Activated CD8-positive, alpha-beta memory T cell treated with anti-CD3 and anti-CD28 coated beads for 1 hour (primary cell): ENCODE measurements at places on chromosomes 1 and 21.

DNA sequence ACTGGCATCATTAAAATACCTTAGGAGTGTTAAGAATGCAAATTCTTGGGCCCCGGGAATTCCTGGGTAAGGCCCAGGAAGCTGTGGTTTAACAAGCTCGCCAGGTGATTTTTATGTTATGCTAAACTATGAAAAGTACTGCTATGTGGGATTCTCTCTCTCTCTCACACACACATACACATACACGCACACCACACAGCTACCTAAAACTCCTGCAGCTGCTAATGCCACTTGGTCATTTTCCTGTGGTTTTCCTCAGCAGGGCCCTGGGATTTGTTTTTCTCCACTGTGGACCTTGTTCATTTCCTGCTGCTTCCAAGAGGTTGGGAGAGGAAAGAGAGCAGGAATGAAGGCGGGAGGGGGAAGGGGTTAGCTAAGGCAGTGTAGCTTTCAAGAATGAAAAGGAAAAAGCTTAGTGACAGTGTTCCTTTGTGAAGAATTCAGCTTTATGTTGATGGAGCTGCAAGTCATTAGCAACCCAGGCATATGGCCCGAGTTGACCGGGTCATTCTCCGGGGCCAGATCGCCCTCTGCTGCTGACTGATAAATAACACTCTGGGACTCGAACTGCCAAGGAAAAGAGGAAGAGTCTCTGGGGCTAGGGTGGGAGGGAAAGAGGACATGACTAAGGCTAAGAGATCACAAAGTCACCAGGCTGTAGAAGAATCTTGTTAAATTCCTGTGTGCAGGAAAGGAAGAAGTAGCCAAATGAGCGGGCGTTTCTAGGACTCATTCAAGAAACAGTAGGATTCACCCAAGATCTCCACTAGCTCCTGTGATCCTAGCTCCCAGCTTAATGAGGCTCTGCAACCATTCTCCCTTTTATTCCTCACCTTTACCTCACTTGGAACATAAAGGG, 30.5 kb upstream of the LRIG2 start:
- no peak for DNase-seq

DNA sequence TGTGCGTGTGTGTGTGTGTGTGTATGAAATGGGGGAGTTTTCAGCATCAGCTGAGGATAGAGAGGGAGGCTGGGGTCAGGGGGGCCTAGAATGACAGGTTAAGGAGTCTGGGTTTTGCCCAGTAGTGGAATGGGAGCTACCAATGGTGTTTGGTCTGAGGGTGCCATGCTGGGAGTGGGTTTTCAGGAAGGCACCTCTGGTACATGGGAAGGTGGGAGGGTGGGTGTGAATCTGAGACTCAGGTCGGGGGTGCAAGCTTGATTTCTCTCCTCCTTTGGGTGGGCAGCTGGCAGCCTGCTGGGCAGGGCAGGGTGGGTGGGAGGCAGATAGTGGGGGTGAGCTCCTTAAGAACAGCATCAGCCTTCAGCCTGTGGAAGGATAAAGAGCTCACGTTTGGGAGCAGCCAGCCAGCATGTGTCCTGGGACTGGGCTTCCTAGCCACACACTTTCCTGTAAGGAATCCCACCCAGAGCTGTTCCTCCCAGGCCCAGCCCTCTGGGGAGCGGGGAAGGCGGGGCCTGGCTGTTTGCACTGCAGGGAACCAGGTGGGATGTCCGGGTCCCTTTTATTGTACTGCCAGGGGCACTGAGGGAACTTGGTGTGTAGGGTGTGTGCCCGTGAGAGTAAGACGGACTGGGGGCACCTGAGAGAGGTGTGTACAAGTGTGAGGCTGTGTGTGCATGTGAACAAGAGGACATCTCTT, 152.8 kb downstream of the FOXD2 start:
- no peak for DNase-seq

GRCh38 chr1:226600254-226600653, 51.7 kb downstream of the STUM start:
- no peak for DNase-seq

DNA sequence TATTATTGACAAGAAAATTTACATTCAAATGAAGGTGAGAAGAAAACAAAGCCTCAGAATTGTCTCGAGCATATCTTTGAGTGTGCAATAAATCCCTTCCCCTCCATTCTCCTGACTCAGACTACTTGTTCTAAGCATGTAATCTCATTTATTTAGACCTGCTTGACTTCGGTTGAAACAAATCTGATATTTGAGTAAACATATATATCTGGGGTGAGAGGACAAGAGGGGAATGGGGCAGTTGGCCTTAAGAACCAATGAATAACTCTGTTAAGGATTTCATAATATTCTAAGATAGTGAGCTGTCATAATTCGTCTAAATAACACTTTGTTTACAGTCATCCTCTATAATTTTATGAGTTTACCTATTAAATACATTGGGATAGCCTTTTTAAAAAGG, 142.7 kb downstream of the SIPA1L2 start:
- no peak for DNase-seq

DNA sequence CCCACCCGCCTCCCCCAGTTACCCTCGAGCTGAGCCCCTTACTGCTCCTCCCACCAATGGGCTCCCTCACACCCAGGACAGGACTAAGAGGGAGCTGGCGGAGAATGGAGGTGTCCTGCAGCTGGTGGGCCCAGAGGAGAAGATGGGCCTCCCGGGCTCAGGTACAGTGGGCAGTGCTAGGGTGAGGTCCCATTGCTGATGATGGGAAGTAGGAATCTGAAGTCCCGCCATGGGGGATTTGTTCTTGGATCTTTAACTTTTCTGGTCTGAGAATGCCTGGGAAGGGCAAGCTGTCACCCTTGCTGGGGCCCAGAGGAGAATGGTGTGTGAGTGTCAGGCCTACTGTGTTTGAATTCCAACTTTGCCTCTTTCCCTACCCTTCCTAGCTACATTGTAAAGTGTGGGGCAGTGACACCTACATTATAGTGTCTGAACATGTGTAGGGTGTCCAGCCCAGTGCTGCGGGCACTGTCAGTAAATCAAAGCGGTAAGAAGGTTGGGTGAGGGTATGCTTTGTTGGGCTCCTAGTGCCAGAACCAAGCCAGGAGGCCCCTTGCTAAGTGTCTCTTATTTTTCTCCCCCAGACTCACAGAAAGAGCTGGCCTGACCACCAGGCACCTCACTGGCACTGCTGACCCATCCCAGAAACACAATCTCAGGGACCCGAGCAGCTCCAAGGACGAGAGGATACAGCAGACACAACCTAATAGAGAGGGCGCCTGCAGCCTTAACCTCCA, 44.7 kb downstream of the YARS1 start:
- no peak for DNase-seq

- no peak for DNase-seq
Observed at GRCh38 chr1:194807530-194808220, 1621.3 kb upstream of the B3GALT2 start.

GRCh38 chr1:107298526-107298925, 157.7 kb downstream of the NTNG1 start:
- no peak for DNase-seq

DNA sequence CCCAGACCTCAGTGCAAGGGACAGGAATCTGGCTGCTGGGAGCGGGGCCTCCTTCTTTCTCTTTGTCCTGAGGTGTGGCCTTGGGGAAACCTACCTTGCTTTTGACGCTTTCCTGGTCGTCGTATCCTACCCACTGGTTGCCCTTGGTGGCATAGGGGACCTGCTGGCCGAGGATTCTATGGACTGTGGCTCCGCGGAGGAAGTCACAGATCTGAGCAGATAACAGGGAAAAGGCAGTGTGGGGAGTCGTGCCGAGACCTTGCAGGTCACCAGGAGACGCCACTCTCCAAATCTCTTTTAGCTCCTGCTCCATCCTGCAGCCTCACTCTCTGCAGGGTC, 4.0 kb upstream of the MYBPH start:
- no peak for DNase-seq

DNA sequence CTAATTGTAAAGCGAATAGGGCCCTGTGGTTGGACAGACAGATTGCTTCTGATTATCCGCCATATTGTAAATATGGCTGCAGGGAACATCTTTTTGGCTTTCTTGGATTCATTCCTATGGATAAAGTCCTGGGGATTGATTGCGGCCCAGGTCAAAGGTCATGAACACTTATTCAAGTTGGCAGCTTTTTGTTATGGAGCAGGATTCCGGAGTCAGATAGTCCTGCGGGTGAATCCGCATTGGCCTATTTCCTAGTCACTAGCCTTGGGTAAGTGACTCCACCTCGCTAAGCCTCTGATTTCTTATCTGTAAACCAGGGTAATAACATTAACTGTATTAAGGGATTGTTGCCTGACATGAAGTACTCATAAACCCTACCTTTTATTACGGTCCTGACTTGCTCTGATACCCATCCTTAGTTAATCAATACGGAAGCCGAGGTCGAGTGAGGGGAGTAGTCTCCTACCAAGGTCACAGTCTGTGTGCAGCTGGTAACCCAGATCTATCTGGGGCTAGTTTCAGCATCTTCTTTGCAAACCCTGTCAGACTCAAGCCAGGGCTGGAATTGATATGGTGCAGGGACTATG, 31.7 kb downstream of the EDN2 start:
- DNase-seq, result no peak

GRCh38 chr1:91173346-91173890, 151.6 kb upstream of the ZNF644 start:
- no peak for DNase-seq

DNA sequence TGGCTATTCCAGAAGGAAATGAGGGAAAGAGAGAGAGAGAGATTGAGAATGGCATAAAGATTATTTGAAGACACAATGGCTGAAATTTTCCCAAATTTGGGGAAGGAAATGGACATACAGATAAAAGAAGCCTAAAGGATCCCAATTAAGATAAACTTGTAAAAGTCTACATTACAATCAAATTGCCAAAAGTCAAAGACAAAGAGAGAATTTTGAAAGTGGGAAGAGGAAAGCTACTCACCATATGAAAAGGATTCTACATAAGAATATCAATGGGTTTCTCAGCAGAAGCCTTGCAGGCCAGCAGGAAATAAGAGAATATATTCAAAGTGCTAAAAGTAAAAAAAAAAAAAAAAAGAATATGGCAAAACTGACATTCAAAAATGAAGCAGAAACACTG, 233.0 kb upstream of the NFIA start:
- DNase-seq, result no peak

GRCh38 chr1:156544592-156545102, 27.7 kb downstream of the IQGAP3 start:
- DNase-seq, result no peak

- no peak for DNase-seq
Observed at GRCh38 chr1:24558902-24559791, 3.3 kb downstream of the NCMAP start.

GRCh38 chr1:22414244-22414751, 37.4 kb upstream of the ZBTB40 start:
- no peak for DNase-seq

DNA sequence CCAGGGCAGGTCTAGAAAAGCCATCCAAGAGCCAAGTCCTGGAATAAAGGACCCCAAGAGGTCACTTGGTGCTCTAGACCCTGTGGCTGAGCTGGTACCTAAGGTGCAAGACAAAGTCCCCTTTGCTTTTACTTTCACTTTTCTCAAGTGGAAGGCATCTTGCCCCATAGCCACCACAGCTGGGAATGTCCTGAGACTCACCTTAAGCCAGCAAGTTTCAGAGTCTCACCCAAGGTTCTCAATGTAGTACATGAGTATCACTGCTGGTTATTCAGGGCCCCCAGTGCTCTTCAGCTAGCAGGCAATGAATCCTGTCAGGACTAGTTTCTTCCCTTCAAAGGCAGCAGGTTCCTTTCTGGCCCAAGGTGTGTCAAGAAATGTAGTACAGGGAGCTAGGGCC, 67.5 kb downstream of the UROD start:
- DNase-seq, result no peak

DNA sequence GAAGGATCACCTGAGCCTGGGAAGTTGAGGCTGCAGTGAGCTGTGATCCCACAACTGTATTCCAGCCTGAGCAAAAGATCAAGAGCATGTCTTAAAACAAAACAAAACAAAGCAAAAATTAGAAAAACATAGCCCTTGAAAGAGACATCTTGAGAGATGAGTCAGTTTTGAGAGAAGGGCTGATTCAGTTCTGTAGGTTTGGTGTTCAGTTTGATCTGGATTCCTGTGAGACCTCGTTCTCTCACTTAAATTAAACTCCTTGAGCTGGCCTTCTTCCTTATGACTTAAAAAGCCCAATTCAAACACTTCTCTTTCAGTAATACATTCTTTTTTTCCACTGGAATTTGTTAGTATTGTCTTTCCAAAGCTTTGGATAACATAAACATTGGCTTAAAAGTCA, 164.2 kb downstream of the NRIP1 start:
- no peak for DNase-seq

DNA sequence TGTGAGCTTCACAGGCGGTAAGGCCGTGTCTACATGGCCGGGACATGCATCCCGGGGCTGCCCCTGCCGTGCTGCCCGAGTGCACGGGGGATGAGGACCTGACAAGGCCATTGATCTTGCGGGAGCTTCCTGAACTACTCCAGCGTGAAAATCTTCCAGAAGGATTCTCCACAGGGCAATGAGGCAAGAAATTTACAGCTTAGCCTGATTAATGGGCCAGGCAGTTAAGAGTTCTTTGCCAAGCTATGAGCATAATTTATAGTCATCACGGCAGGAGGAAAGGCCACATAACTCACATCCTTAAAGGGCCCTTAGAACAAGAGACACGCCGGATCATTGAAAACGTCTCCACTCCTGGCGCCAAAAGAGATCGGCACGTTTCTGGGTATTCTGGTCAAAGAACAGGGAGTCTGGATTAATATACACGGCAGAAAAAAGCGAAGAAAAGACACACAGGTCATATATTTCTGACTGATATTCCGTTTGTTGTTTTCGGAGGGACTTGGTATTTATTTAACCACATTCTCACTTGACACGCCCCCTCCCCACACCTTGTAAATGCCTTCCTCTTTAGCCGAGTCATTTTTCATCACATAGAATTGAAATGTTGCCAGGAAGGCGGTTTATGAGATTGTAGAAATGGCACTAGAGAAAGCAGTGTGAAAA, 180.5 kb downstream of the DYRK1A start:
- no peak for DNase-seq

DNA sequence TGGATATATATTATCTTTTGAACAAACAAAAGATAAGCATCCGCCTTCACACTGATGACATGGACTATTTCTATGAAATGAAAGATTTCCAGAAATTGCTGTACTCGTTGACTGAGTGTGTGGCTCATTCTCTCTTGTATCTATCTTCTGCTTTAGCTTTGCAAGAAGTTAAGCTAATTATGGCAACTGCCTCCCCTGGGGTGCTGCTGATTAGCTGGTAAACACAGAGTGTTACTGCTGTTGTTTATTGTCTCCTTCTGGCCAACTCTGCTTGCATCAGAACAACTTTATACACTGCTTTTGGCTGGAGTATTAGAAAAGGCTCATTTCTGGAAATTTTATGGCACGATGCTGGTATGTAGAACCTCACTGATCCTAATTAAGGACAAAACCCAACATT, 95.6 kb upstream of the SNX7 start:
- DNase-seq, result no peak

- DNase-seq, result no peak
Observed at GRCh38 chr1:32635508-32636277, 14.7 kb downstream of the ZBTB8OS start.

DNA sequence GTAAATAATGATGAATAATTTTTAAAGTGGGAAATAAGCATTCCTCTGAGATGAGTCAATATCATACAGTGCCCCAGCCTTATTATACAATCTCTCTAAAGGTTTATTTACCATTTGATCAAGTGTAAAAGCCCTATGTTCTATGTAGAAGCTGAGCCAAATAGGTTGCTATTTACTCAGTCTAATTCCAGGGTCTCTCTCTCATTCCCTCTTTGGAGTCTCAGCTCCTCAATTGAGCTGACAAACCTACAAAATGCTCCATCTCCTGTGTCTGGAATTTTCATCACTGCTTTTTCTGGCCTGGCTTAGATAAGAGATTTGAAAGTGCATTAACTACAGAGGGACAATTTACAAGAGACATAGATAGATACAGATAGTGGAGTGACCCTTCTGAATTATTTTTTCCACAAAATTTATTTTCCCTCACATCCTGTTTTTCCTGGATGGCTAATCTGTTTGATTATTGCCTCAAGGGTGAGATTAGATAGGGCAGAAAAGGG, 24.8 kb upstream of the USH2A start:
- no peak for DNase-seq
